MG63 (cell line): ENCODE measurements at places on chromosomes 3 and 15. TPM values are rescaled to one million over a fixed set of nuclear protein-coding genes. Genes with fewer than 3 reads are reported as not detected.

GRCh38 chr15:44595656-44596510, 58.9 kb downstream of the EIF3J start:
- no peak for DNase-seq

CCR4 gene
- not detected in 2 replicates for total RNA-seq

EXD1 gene
- total RNA-seq, result not detected in 2 replicates

ABTB1 gene
- total RNA-seq, result 16.0 and 21.0 TPM in 2 replicates

- DNase-seq, result no peak
Observed at GRCh38 chr3:63909431-63909830, 2.8 kb downstream of the SCAANT1 start.

ADAMTS17 gene
- 3.8 TPM in 1 of 2 replicates, not detected in the other for total RNA-seq

DNA sequence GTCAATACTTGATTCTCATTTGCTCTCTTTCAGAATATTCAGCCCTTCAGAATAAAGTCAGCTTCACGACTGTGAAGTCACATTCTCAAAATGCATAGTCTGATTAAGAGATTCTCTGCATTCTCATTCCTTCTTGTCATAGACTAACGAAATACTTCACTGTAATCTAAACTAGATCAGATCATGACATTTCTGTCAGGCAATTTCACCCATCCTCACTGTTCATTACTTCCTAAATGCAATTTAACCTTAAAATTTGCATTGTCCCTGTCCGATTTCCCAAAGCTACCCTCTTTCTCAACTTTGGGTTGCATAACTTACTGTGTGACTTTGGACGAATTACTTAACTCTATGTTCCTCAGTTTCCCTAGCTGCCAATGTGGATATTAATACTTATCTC, 6.2 kb downstream of the RPL22L1 start:
- no peak for DNase-seq

- no peak for DNase-seq
Observed at GRCh38 chr3:193040836-193041672, 123.4 kb upstream of the MB21D2 start.

CACNA1D gene
- not detected in 2 replicates for total RNA-seq

DNA sequence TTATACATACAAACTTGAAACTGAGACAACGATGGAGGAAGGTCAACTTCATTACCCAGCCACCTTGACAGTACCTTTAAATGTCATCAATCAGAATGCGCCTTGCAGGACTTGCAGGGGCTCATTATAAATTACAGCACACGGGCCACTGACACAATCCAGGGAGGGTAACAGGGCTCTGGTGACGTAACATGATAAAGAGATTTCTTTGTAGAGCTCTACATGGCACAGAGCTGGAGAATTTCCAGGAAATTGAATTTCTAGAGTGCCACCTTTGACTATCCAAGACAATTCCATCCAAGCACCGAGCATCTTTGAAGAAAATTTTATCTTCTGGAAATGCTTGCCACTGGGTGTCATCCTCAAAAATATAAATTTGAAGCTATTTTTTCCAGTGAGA, 486.0 kb downstream of the FOXP1 start:
- no peak for DNase-seq

DNA sequence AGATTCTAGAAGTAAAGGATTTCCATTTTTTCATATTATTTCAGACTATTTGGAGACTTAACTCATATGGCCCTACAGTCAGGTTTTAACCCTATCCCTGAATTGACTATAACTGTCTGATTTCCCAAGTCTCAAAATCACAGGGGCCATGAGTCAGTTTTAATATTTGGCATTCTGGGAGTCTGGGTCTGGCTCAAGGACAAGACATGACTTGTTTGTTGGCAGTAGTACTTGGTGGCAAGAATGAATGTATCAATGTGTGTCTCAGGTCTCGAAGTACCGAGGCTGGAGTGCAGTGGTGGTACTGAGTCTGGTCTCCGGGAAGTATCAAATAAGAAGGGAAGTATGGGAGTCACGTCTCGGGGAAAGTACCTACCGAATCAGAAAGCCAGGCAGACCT, 10.8 kb downstream of the UMPS start:
- DNase-seq, result peak; percentile 49

TRAK1 gene
- total RNA-seq, result 7.1 and 8.2 TPM in 2 replicates

GRCh38 chr3:49397470-49397869, 14.3 kb downstream of the RHOA start:
- DNase-seq, result no peak

NR1I2 gene
- not detected in 2 replicates for total RNA-seq

SUSD5 gene
- 4.2 and 5.4 TPM in 2 replicates for total RNA-seq

RAB6B gene
- 3.3 and 4.0 TPM in 2 replicates for total RNA-seq

DNA sequence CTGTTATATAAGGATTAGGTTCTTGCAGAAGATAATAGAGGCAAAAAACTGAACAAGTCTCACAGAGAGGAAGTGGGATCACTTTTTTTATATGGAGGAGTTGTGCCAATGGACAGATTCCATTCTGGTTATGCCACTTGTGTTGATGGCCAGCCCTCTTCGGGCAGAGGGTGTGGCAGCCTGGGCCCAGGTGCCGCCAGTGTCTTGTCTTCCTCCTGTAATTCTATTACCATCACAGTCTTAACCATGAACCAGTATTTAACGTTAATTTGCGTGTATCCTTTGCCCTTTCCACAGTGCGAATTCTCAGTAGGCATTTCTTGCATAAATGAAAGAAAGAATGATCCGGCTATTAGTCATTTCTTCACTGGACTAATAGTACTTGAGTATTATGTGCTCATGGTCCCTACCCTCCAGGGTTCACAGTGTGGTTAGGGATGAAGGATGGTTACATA, 7.0 kb upstream of the USP4 start:
- DNase-seq, result peak; percentile 65

AGBL1 gene
- not detected in 2 replicates for total RNA-seq

PLA1A gene
- not detected in 2 replicates for total RNA-seq

SLC6A20 gene
- total RNA-seq, result not detected in 2 replicates

- peak; percentile 65 for DNase-seq
Observed at GRCh38 chr15:77907824-77908751, 169.4 kb downstream of the TBC1D2B start.

- DNase-seq, result peak; percentile 98
Observed at GRCh38 chr15:72230197-72231065, 559 bp downstream of the PKM start.

DNA sequence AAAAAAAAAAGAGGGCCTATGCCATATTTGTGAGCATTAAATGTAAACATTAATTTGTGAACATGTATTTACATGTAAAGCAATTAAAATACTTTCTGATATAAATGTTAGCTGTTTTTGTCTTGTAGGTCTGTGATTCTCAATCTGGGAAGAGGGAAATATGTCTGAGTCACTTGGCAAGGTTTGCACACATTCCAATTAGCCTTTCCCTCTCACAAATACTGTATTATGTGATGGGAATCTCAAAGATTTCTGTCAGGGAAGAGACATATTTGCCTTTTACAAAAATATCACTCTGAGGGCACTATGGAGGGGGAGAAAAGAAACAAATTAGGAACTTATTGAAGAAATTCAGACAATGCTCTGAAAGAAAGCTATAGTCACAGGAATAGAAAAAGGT, 483.6 kb downstream of the GBE1 start:
- DNase-seq, result no peak

- no peak for DNase-seq
Observed at GRCh38 chr15:67189326-67190051, 65.0 kb downstream of the AAGAB start.

SI gene
- total RNA-seq, result not detected in 2 replicates

PROS1 gene
- 5.4 and 13.1 TPM in 2 replicates for total RNA-seq

DNA sequence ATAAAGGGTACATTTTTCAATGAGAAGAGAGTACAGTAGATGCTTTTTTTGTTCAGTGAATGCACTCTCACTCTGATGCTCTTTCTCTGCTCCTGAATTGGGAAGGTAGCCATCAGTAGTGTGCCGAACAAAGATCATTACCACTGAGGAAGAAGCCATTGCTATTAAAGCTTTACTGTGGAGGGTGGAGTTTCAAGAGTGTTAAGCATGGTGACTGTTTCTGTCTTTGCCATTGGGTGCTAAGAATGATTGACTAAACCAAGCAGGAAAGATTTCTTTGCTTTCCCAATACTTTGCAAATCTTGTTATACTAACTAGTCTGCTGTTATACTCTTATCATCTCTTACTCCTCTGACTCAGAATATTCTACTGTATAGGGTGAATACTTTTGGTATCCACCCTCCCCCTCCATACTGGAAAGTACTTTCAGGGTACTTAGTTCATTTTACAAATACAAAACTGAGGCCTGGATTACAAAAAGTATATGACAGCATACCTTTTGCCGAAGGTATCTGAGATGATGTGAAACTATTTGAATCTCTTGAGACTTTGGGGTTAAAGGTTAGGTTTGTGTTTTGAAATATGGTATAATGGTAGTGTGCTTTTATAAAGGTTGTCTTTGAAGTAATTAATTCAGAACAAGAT, 1.7 kb downstream of the RAB11A start:
- no peak for DNase-seq

ZIC1 gene
- 24.3 and 31.9 TPM in 2 replicates for total RNA-seq

CHRD gene
- total RNA-seq, result 0.03 TPM in 1 of 2 replicates, not detected in the other

DNA sequence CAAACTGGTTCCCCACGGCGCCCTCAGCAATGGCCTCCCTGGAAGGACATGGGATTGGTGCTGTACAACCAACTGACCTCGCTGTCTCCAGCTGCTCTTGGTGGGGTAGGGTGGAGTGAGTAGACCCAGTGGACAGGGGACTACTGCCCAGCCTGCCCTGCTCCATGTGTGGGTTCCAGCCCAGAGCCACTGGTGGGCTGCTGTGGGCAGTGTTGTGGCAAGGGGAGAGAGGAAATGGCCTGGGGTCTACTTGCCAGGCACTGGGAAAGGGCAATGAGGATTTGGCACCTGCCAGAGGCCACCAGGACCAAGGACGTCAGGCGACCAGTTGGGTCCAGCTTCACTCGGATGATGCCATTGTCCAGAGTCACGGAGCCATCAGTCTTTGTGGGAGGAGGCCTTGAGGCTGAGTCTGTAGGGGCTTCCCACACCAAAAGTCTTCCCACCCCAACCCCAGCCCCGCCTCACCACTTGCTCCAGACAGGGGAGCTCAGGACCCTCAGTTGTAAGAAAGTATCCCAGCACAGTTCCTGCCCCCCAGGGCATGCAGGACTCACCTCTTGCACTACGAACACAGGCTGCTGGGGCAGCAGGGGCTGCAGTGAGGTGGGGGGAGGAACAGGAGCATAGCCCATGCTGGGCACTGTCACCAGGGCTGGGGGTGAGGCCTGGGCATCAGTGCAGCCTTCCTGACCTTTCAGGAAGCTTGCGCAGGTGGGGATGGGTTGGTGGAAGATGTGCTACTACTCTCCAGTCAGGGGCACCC, 9.5 kb downstream of the MAN2C1 start:
- no peak for DNase-seq

DNA sequence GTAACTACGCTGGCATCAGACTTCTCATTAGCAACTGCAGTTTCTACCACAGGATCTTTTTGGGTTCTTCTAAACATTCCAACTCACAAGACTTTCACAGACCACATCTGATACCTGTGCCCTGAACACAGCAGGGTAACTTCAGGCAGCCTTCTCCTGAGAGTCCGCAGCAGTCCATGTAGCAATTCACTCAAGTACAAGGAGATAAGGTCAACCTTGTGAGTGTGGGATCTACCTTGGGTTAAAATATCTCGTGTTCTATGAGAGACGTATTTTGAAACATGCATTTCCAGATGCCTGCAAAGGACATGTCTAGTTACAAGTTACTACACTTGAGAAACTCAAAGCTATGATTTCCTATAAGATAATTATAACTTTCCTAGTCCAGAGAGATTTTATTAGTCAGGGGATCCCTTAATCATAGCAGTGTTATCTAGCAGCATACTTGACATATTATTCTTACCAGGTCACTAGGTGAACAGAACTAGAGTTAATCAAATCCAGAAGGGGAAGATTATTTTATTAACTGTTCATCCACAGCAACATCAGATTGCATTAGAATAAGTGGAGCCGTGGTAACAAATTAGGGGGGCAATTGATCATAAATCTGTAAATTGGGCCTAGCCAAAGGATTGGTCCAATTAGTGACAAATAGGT, 66.4 kb downstream of the ASTE1 start:
- no peak for DNase-seq
